Thymus (tissue), 14 donors: ENCODE measurements at places on chromosomes 13 and 19.
A peak's percentile ranks its signal among the peaks of the same experiment; 100 is the strongest.

- DNase-seq: peak; percentile 96
These were observed at the start of gene PPP1R37 for GRCh38 chr19:45092747-45093678. Gene PPP1R37 (plus strand): TSS chr19:45093179. CDS start chr19:45093326, 147 bp downstream.

GRCh38 chr19:4516939-4517300 is 1.4 kb downstream of the PLIN4 start:
- DNase-seq: no peak

DNA sequence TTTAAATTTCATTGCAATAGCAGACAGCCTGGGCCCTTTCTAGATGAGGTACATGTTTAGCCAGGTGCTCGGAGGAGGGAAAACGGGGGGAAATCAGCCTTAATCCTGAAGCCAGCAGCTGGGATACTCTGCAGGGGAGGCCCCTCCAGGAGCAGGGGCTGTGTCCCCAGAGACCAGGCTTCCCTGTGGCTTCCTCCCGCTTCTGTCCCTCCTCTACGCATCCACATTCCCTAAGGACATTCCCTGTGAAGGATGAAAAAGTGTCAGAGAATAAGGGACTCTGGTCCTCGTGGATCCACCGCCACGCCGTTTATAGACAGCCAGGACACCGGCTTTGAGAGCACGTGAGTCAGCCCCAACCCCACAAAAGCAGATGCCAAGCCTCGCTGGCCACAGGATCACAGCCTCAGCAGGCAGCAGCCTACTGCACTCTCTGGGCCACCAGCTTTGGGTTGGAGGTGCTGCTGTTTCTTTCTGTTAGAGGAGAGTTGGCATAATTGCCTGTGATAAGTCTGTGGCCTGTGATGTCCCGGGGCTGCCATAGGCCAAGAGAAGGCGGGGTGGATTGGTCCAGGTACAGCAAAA is 36.7 kb upstream of the RANBP3 start:
- DNase-seq: no peak

GRCh38 chr13:103517066-103517767 is 451.0 kb upstream of the SLC10A2 start:
- DNase-seq: no peak

DNA sequence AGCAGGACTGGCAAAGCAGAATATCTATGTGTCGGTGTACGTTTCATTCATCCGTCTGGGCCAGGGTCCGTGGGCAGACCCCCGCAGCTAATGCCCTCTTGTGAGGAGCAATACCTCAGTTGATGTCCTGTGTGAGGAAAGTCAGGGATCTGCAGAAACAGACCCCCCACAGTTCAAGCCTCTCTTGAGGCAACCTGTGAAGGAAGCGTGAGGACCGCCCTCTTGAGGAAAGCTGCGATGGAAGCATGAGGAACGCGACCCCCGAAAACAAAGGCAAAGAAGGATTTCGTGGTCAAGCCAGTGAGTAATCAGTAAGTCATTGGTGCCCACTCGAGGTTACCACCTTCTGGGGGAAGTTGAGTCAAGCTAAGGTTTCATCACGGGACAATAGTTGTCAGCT is 20.9 kb upstream of the ZNF83 start:
- no peak for DNase-seq

- DNase-seq: no peak
These were observed 4.3 kb downstream of the ADAMTSL5 start for GRCh38 chr19:1508507-1508856.

- peak; percentile 46 for DNase-seq
These were observed 606 bp downstream of the ERCC5 start for GRCh38 chr13:102846261-102847015.

DNA sequence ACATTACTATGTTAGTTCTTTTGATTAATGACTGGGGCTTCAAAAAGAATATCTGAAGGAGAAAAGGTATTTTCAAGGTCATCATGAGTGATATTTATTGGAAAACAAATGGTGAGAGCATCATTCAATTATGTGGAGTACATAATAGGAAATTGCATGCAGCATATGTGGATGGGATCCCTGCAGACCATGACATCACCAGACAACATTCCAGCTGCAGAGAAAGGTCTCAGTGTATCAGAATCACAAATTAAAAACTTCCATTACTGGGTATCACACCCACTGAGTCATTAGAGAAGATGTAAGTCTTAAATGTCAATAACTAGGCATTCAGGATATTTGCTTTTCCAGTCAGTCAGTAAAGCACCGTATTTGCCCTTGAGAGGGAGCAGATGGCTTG is 574.4 kb upstream of the SLC10A2 start:
- no peak for DNase-seq

GRCh38 chr13:53408847-53409568 is 380.4 kb downstream of the OLFM4 start:
- DNase-seq: no peak

DNA sequence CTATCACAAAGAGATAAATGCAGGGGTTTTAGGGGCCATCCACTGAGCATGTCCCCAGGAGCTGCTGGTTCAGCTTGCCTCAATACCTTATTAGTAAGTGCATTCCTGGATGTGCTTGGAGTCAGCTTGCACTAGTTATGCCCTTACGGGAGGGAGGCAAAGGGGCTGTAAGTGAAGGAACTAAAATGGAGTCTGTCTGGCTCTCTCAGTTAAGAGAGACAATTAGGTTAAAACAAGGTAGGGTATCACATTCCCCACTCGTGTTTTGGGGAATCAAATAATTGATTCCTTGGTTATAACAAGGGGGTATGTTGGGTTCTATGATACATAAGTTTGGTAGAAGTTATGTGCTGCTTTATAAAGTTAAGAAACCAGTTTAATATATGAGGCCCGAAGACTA is 78.9 kb downstream of the ZNF100 start:
- DNase-seq: no peak

DNA sequence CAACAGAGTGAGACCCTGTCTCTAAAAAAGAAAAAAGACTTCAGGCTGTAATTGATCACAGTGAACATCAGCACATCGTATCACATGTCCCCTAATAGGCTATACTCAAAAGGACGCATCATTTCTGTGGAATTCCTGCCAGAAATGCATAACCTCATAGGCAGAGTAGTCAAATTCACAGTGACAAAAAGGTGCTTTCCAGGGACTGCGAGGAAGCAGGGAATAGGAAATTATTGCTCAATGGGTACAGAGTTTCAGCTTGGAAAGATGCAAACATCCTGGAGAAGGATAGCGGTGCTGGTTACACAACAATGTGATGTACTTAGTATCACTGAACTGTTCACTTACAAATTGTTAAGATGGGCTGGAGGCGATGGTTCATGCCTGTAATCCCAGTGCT is 41.1 kb upstream of the MRI1 start:
- DNase-seq: no peak

DNA sequence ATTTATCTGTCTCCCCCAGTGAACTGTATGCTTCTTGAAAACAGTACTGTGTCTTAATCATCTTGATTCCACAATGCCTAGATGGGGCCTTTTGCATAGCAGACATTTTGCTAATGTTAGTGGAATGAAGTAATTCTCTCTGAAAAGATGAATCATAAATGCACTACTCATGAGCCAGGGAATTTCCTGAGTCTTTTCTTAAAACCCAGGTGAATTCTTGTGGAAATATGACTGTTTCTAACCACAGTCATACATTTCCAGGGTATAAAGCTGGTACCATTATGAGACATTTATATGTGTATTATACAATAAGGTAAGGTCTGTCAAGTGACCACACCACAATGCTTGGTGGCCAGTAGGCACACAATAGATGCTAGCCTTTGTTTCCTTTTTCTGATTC is 5.5 kb upstream of the KCTD4 start:
- no peak for DNase-seq

GRCh38 chr19:47186446-47187334 is 44.3 kb downstream of the BBC3 start:
- peak; percentile 77 for DNase-seq

- DNase-seq: no peak
These were observed 21.2 kb downstream of the TMPRSS9 start for GRCh38 chr19:2381148-2381820.

DNA sequence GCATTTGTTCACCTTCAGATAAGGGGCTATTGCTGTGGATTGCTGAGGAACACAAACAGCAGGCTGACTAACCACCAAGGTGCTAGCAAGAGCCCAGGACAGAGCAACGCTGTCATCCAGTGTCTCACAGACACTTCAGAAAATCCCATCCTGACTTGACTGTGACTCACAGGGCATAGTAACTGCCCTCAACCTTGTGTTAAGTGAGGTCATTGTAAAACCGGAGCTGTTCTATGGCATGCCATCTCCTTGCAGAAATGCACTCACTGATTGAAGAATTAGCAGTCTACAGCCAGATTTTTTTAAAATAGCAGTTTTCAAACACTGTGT is 51.1 kb downstream of the TNFRSF19 start:
- DNase-seq: no peak

DNA sequence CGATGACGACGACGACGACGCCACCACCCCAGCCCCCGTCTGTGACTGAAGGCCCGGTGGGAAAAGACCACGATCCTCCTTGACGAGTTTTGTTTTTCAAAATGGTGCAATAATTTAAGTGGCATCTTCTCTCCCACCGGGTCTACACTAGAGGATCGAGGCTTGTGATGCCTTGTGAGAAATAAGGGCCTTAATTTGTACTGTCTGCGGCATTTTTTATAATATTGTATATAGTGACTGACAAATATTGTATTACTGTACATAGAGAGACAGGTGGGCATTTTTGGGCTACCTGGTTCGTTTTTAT is 2.5 kb downstream of the KLF2 start:
- no peak for DNase-seq

GRCh38 chr19:18379803-18380747 is 5.9 kb upstream of the GDF15 start:
- no peak for DNase-seq

DNA sequence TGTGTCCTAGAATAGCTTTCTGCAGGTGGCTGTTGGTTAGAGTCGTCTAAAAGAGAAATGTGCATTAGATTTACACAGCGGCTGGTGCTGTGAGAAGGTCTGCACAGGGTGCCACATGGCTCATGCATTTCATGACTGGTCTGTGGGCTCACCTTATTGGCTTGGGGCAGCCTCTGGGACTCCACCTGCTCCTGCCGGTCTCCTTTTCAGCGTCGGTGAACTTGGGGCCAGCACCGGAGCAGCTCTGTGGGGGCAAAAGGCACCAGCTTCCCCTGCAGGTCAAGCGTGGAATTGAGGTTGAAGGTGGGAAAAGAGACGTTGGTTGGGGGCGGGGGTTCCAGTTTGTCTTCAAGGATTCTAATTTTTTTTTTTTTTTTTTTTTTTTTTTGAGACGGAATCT is 3.1 kb upstream of the PNMA8C start:
- no peak for DNase-seq

- DNase-seq: no peak
These were observed 933 bp downstream of the ARHGEF7 start for GRCh38 chr13:111115965-111116521.

GRCh38 chr13:86960876-86961275 is 710.3 kb upstream of the SLITRK5 start:
- DNase-seq: no peak

GRCh38 chr13:114018461-114019055 is 44.7 kb upstream of the C13orf46 start:
- DNase-seq: no peak

DNA sequence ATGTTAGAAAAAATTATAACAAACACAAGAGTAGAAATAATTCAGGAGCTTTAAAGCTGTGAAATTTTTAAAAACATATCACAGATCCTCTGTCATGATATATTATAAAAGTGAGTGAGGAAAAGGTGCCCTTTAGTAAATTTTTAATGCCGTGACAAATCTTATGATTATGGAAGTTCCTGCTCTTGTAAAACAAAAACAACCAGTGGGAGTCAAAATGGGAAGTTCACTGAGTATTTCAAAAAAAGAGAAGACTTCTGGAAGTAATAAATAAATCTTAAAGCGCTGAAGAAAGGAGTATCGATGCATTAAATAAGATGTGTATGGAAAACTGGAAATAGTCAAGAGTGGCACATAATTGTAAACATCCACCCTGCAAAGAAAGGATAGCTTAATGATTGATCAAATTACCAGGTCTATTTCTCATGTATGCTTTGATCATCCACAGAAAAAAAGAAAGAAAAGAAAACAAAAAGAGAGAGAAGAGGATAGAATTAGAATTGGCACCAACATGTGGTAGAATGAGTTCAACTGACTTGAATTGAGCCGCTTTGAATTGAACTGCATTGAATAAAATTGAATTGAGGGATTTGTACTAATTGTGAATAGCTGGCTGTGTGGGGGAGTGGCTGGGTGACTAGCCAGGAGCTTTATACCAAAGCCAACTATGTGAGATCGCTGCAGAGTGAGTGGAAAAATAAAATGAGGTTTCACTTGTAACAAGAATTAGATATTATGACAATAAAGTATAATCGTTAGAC is 647.6 kb upstream of the SPRY2 start:
- no peak for DNase-seq

GRCh38 chr19:21750586-21751128 is 16.7 kb downstream of the ZNF100 start:
- no peak for DNase-seq

GRCh38 chr19:42028304-42029216 is 34.5 kb upstream of the ATP1A3 start:
- DNase-seq: no peak

DNA sequence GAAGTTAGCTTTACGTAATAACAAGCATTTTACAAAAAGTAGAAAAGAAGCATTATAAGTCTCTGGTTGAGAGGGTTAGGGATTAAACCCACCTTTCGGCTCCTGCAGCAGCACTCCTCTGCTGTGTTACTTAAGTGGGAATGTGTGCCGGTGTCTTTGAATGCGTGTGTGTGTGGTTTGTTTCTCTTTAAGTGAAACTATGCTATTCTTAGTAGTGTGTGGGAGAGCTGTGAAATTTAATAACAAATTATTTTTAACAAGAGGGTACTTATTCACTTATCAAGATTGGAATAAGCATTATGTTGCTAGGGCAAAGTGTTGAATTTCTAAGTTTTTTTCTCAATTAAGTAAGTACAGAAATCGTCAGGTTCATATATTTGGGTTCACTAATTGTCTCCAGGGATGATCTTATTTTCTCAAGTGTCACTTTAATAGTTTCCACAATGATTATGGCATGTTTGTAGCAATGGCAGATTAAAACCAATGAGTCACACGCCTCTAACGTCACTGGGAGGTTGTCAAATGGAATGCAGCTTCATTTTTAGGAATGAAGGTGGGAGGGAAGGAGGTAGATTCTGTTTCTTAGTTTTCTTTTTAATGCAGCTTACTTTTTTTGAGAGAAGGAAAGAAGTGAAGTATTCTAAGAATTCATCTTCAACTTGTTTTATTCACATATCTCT is 151.3 kb downstream of the LMO7 start:
- DNase-seq: no peak
